ENCODE measurements at places on chromosomes 1 and 21.

- DNase-seq = no peak
These were observed 407.6 kb downstream of the PTPRU start for GRCh38 chr1:29643838-29644440.

- DNase-seq = no peak
These were observed 269.4 kb downstream of the PTGER3 start for GRCh38 chr1:70778056-70778762.

DNA sequence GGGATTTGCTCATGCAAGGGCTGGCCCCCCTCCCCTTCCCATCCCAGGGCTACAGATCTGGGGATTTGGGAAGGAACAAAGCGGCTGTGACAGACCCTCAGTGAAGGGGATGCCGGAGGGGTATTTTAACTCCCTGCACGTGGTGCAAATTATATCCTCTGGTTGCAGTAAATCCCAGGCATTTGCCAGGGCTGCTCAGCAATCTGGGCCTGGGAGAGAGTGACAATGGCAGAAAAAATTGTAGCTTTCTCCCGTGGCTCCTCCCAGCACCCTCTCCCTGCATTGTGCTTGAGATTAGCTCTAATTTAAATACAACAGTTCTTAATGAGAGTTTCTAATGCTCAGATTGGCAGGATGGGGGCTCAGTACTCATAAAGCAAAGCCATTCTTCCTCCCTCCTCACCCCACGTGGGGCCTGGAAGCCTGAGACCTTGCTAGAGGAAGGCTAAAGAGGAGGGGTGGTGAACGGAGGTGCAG, 129.9 kb upstream of the CD34 start:
- no peak for DNase-seq

DNA sequence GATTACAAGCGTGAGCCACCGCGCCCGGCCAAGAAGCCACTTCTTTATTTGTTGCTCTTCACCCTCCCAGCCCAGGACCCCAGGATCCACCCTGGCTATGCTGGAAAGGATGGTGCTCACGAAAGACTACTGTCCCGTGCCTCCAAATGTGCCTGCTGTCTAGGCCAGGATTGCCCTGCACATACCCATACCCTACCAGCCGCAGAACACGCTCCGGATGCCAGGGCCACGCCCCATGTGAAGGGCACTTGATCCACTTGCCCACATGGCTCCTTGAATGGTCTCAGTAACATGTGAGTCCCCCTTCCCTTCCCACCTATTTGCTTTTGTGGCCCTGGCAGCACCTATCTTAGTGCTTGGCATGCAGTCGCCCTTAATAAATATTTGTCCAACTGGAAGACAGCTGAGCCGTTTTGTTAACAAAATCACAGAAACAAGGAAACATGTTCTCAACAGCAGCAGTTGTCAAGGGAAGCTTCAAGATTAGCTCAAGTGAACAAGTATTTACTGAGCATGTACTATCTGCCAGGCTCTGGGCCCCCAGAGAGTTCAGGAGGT, 13.8 kb upstream of the UBXN10 start:
- DNase-seq = no peak

DNA sequence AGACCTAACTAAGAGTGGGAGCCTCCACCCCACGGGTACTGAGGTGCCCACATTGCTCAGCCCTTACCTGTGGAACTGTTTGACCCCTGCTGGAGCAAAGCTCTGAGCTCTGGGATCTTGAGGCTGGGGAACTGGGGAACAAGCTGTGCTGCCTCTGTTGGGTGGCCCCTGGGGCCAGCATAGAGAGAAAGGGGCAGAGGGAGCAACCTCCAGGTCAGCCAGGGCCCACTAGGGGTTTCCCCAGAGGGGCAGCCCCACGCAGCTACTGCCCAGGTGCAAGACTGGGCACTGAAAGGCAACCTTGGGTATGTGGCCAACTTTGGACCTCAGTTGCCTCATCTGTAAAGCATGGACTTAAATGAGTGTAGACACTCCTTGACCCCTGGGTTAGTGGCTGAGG, 23.5 kb upstream of the EPB41 start:
- no peak for DNase-seq

GRCh38 chr1:221845650-221846371, 103.9 kb upstream of the DUSP10 start:
- no peak for DNase-seq

DNA sequence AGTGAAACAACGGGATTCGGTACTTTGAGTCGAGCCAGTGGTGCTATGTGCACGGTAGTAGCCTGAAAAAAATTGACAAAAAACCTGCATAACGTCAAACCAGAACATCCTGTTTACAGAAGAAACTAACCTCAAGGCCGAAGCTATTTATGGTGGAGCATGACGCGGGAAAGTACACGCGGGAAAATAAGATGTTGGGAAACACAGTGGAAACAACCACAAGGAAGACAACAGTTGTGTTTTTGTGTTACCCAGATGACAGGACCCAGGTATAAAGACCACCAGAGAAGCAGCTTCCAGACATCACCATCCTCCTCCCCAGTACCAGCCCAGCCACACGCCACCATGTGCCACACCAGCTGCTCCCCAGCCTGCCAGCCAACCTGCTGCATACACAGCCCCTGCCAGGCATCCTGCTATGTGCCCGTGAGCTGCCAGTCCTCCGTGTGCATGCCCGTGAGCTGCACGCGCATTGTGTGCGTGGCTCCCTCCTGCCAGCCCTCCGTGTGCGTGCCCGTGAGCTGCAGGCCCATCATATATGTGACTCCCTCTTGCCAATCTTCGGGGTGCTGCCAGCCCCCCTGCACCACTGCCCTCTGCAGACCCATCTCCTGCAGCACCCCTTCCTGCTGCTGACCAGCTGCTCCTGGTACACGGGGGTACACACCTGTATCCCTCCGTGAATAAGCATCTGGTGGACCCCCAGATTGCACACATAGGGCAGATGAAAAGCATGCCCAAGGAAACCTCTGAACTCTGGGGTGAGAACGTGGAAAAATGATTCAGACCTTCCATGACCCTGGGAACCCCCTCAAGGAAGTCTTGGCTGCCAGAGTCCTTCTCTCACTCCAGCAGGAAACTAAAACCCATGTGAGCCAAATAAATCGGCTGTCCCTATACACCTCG, at the start of gene KRTAP12-3:
Gene KRTAP12-3, plus strand, starts transcription at position 298 of the 906 bp plus-strand sequence. Its CDS starts 48 bp downstream, at position 346.
- no peak for DNase-seq

DNA sequence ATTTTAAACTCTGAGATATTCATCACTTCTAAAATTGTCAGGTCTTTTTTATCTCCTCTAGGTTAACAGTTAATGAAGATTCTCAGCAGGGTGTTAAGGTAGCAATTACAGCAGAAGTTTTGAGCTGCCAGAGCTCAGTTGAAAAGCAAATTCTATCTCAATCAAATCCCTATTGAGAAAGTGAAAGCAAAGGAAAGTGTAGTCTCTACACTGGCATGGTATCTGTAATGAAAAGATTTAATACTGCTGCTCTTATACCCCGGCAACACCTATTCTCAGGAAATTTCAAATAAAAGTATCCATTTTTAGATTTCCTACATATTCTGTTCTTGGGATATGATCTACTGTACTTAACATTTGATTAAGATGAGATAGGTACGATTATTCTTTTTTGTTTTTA, 913.5 kb downstream of the MRPL39 start:
- no peak for DNase-seq

DNA sequence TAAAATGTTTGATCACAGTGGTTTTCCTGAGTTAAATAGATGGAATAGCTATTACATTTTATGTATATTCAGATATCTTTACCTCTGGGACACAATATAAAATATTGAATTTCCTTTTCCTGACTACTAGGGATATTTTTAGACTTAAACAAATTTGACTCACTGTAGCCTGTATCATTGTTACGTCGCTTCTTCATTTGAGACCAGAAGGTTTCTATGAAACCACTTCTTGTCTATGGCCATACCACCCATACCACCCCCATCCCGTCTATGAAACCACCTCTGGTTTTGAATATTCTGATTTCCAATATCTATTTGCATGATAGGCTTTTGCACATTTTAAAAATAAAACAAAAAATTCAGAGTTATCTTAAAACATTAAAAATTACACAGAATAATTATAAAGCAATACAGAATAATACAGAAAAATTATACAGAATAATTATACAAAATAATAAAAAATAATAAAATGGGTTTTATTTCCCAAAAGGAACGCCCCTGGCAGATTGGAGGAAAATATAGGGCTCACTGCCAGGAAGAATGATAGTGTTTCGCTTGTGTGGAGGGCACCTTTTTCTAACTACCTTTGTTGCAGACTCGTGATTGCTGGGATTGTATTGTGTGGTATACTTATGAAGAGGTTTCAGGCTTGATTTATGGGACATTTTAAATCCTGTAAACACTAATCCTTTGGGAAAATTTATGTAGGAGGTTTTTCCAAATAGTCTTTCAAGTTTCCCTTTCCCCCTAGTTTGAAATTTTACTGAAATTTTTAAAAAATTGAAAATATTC, 4.7 kb downstream of the SPEN start:
- DNase-seq = no peak

GRCh38 chr1:151294742-151295462, 12.8 kb downstream of the ZNF687 start:
- DNase-seq = no peak

DNA sequence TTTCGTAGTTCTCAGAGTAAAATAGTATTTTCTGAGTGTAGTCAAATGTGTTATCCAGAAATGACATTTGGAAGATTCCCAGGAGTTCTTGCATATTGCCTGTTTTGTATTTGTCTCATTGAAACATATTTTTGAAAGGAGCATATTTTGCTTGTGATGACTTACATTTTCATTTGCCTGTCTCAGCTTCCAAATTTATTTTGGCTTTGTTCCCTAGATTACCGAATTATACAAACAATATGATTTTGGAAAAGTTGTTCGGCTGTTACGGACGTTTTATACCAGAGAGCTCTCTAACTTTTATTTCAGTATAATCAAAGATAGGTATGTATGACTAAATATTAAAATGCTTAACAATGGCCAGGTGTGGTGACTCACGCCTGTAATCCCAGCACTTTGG, 46.0 kb downstream of the IARS2 start:
- no peak for DNase-seq

GRCh38 chr1:98287626-98288025, 366.8 kb upstream of the DPYD start:
- no peak for DNase-seq

DNA sequence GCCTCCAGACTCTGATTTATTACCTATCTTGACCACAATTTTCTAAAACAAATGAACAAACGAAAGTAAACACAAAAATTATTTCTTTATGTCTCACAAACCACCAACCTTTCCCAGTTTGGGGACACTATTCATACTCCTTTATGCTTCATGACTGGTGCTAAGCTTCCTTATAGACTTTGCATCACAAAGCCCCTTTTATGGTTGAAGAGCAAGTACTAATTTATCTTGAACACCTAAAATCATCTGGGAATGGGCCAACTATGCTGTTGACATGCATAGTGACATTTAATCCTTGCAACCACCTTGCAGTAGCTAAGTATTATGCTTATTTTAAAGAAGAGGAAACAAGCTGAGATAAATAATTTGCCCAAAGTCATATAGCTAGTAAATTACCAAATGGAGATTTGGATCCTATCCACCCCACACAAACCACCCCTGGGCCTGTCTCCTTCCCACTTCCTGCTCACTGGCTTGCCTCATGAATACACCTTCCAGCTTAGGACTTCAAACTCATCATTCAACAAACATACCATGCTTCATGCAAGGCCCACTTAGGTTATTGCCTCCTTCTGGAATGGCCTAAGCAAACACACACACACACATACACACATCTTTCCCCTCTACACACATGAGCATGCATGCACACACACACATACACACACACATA, 192.2 kb downstream of the PLPP3 start:
- DNase-seq = peak; percentile 2

- DNase-seq = no peak
These were observed 23.7 kb downstream of the RNU5D-1 start for GRCh38 chr1:44707112-44707881.

DNA sequence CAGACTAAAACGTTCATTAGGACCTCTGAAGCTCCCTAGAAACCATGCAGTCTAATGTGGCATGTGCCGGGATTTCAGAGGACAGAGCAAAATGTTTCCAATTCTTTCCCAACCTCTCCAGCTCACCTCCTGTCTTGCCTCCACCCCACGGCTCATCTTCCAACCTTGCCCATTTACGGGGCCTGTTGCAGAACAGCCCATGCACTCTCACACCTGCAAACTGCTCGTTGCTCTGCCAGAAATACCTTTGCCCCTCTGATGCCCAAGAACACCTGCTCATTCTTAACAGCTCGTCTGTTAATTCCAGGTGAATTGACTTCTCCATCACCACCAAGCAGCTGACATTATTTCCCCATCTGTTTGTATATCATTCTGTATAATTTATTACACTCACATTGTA, 53.9 kb upstream of the LBR start:
- DNase-seq = no peak

DNA sequence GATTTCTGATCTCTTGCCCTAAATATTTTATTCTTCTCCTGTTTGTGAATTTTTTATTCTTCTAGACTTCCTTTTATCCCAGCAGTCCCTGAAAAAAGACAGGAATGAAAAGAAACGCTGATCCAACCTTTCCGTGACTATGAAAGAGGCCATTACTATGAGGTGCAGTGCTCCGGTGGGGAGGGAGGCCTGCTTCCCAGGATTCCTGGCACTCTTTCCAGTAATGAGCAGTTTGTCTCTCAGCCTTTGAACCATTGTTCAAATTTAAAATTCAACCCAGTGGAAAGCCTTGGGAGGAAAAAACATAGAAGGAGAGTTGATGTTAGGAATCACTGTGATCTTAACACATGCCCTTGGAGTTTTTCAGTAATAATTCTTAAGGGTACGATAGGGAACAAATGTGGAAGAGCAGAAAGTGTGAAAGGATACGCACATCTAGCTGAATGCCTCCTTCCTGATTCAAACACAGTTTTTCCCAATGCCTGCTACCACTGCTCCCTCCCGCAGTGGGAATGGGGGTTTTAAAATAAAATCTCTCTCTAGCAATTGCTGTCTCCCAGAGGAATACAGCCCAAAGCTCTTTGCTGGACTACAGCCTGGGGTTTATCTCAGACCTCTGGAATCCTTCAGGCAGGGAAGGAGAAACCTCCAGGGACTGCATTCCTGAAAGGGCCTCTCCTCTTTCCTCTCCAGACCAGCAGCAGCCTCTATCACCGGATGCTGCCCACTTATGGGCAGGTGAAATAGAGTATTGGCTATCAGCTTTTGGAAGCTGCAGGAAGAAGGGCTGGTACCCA, 6.1 kb downstream of the IER5 start:
- DNase-seq = no peak

GRCh38 chr1:228983661-228984060, 248.4 kb downstream of the RHOU start:
- no peak for DNase-seq

- DNase-seq = no peak
These were observed 123.9 kb upstream of the KRTAP19-8 start for GRCh38 chr21:31162079-31162699.

- no peak for DNase-seq
These were observed 19.9 kb downstream of the ABCA4 start for GRCh38 chr1:94100785-94101612.

DNA sequence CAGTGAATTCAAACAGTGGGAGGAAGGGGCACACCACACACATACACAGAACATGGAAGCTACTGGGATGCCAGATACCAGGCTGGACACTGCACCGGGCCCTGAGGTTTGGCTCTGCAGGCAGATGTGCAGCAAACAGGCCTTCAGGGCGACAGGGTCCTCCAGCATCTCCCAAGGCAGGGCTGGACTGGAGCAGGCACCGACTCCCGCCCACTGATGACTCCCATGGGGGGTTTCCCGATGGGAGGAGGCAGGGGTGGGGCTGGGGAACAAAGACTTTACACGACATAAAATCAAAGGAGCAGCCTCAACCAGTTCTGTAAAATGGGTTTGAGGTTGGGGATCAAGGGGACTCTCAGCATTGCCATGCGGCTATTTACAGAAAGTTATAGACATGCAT, 118.1 kb downstream of the SYT2 start:
- no peak for DNase-seq
